ENCODE measurements at places on chromosomes 13 and 19.

DNA sequence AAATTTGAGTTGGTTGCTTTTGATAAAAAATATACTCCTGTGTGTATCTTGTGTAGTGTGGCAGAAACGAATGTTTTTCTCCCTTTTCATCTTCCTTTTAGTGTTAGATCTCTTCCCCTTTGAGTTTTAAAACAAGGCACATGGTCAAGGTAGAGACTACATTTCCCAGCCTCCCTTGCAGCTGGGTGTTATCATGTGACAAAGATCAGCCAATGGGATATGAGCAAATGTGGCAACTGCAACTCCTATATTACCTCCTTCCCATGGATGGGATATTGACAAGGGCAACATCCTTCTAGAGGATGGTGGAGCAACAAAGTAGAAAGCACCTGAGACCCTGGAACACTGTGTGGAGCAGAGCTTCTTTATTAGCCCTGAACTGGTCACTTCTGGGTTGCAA is 42.4 kb downstream of the ADGRE3 start:
- peak; percentile 26 for DNase-seq

- DNase-seq: no peak
Measured at GRCh38 chr13:107480130-107480529, 735.2 kb downstream of the LIG4 start.

DNA sequence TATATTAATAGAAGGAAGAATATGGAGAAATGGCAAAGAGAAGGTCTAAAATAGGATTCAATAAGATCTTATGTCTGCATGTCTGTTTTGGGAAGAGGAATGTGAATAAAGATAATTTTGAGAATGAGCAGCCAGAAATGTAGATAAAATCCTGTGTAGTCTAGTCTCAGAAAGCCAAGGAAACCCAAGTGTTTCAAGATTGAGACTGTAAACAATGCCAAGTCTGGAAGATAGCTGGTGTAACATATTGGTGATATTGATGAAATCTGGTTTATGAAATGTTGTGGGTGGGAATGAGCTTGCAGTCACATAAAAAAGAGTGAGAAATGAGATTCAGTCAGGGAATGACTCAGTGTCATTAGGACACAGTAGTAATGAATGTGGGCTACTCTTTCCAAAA is 1180.3 kb upstream of the PCDH20 start:
- no peak for DNase-seq

DNA sequence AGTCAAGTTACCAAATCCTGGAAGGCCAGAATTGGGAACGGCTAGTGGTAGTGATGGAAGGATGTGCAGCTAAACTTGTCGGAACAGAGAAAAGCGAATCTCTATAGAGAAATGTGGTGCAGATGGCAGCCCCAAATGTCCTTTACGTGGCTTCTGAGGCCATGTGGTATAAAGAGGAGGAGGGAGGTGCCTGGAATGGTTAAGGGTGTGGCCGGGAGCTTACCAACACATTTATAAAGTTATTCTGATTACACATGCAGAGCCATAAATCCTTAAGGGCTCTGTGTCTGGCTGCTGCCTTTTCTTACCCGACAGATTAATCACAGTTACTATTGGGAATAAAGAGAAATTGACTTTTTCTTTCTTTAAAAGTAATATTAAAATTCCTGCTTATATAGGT is 190.1 kb downstream of the OXGR1 start:
- no peak for DNase-seq

DNA sequence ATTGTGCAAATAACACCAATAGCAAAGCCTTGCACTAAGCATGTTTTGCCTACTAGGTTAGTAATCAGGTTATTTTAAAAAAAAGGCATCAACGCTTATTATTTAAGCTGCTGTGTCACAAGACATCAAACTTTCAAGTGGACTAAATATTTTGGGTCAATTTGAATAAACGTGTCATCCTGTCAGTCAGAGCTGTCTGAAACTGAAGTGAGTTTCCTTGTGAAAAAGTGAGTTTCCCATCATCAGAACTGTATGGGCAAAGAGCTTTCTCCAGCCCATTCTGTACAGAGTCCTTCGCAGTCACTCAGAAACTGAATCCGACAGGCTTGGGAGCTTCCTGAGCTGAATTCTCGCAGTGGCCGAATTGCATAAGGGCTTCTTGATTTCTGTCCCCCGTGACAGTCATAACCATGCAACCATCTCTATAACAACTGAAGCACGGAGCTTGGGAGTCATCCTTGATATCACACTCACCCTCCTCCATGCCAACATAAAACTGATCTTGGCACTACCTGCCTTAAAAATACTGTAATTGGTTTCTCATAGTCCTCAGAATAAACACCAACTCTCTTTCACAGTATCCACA is 139.8 kb downstream of the MIPEP start:
- DNase-seq: no peak

- DNase-seq: no peak
Measured at GRCh38 chr19:33715462-33715861, 81.2 kb upstream of the KCTD15 start.

- no peak for DNase-seq
Measured at GRCh38 chr19:46766569-46767317, 20.5 kb upstream of the STRN4 start.

DNA sequence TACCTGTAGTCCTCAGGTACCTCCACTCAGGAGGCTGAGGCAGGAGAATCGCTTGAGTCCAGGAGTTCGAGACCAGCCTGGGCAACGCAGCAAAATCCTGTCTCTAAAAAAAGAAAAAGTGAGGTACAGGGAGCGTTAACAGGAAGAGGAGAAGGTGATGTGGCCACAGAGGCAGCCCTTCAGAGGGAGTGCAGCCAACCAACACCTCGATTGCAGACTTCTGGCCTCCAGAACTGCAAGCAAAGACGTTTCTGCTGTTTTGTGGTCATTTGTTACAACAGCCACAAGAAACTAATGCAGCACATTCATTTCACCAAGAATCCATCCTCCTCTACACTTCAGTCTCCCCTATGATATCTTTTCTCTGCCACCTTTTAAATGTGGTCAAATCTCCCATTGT is 145.2 kb downstream of the USP12 start:
- DNase-seq: no peak

- DNase-seq: no peak
Measured at GRCh38 chr19:2014731-2015607, 545 bp downstream of the BTBD2 start.

- no peak for DNase-seq
Measured at GRCh38 chr13:72144636-72145035, 277.6 kb upstream of the DACH1 start.

GRCh38 chr13:51329606-51330005 is 9.9 kb upstream of the SERPINE3 start:
- no peak for DNase-seq

- DNase-seq: no peak
Measured at GRCh38 chr13:33817513-33817900, 442 bp upstream of the RFC3 start.

DNA sequence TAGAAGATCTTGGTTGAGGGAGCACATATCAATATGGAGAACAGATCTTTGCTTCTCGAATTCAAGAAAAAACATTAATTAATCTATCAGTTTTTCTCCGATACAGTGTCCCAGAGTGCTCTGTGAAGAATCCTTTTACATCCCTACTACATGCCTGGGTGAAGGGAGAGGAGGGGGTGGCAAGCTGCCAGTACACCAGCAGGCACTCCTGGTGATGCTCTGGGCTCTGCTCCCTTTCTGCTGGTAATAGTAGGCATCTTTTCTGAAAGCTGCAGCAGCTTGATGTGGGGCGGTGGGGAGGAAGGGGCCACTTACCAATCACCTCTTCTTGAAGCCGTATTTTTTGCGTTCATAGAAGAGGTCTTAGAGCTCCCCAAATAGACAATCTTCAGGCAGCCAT is 30.7 kb downstream of the PBX4 start:
- no peak for DNase-seq

- DNase-seq: no peak
Measured at GRCh38 chr19:1533510-1534150, 9.8 kb downstream of the PLK5 start.

- no peak for DNase-seq
Measured at GRCh38 chr13:49296659-49297058, 48.9 kb downstream of the CDADC1 start.

DNA sequence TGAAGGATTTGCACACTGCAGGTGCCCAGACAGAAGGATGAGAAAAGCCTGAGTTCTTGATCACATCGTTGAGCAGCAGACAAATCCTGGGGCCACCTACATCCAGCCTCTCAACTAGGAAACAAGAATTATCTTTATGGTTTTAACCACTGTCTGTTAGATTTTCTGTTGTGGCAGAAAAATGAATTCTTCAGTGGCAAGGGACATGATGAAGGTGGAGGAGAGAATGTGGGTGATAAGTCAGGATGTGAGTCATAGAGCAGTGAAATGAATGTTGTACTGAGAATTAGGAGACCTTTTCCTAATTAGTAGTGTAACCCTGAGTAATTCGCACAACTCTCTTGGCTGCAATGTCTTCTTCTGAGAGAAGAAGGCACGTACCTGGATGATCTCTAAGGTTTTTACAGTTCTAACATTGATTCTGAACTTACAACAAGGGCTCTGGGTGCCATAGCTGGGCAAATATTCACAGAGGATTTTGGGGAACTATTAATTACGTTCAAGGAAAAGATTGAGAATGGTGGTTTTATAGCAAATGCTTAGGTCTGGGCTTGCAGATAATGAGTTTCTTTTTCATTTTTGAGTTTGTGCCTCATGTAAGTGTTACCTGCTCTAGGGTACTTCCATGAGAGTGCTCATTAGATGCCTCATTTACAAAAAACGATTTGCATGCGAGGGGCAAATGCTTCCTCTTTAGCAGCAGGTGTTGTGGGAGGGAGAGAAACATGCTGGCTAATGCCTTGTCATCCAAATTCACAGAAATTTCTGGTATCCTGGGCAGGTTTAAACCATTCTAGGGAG is 111.0 kb upstream of the KL start:
- DNase-seq: peak; percentile 6

GRCh38 chr13:112719556-112719955 is 29.7 kb downstream of the ATP11A start:
- no peak for DNase-seq

GRCh38 chr13:40233731-40234195 is 432.7 kb downstream of the FOXO1 start:
- DNase-seq: no peak

DNA sequence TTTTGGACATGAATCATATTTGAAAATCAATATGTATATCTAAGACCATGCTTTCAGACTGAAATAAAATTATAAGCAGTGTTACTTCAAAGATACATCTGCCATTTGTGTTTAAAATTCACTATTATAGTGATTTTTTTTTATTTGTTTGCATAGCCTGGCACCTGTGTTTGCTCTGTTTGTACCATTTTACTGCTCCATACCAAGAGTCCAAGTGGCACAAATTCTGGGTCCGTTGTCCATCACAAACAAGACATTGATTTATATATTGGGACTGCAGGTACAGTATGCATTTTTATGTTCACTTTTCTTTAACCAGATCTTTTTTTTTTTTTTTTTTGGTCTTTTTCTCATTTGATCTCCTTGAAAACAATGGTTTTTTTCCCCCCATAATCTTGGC is 6.7 kb upstream of the GPR183 start:
- DNase-seq: no peak

GRCh38 chr19:21101521-21102242 is 19.7 kb downstream of the ZNF714 start:
- DNase-seq: no peak

DNA sequence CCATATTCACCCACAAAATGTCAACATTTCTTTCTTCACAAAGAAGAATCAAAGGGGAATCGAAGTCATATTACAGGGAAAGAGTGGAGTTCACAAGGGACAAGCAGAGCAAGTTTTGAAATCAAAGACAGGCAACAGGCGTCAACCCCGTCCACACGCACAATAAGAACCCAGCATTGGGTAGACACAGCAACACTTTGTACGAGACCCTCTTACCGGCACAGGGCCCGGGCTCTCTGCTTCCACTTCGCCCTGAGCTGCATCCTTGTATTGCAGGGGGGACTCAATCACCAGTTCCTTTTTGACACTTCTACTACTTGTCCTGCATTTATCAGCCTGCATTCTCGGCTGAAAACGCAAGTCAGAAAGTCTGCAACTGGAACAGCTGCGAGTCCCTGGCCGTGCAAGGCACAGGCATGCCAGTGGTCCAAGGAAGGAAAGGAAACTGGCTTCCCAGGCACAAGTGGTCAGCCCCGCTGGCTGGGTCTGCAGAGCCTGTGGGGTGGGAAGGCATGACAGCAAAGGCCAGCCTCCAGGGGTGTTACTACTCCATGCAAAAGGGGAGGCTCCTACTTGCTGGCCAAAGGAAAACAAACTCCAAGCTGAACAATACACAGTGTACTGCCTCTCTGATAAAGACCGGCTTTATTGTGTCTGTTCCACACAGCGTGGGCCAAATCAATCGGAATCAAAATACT is at the start of gene DOCK9:
Gene DOCK9, minus strand, starts transcription at position 497 of the 698 bp plus-strand sequence. Its CDS starts 155 bp downstream, at position 342.
- no peak for DNase-seq

DNA sequence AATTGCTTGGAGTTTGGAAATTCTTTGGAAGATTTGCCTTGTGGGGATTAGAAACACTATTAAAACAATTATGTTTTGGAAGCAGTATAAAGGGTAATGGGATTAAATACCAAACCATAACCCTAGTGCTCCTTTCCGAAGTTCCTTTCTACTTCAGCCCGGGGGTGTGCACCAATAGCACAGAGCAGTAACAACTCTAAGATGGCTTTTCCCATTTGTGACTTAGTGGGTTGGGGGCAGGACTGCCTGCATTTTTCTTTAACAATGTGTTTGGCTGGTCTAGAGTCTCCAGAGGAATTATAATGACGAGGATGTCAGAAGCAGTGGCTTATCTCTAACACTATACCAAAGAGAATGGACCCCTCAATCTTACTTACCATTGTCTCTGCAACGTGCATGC is 11.9 kb upstream of the IL17D start:
- DNase-seq: no peak

DNA sequence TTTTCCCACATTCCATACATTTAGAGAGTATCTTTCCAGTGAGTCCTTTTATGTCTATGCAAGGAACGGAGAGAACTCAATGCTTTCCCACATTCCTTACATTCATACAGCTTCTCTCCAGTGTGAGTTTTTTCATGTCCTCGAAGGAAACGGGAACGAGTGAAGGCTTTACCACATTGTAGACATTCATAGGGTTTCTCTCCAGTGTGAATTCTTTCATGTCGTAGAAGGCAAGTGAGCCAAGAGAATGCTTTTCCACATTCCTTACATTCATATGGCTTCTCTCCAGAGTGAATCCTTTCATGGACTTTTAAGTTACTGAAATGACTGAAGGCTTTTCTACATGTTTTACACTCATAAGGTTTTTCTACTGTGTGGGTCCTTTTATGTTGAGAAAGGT is 17.1 kb downstream of the ZNF823 start:
- no peak for DNase-seq

GRCh38 chr13:113565526-113566226 is 18.9 kb upstream of the TFDP1 start:
- no peak for DNase-seq

DNA sequence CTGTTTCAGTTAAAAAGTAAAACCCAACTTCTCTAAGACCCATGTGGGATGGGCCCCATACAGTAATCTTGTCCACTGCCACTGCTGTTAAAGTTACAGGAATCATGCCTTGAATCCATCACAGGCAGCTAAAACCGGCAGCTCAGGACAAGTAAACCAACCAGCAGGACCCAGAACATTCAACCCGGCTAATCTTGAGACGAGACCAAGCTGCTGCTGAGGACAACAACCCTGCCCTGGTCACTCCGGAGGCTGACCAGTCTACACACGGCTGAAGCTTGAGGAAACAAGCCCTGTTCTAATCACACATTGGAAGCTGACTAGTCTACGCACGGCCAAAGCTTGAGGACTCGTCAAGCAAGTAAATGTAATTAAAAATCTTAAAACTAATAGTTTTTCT is 105.2 kb upstream of the ZNF492 start:
- no peak for DNase-seq
